ENCODE measurements at places on chromosomes 2 and 18.

GRCh38 chr2:28477645-28478044, 18.2 kb upstream of the PLB1 start:
- no peaks in the 10 kb centered on the region for H3K36me3 ChIP-seq
- H3K4me1 ChIP-seq: no peaks in the 10 kb centered on the region
- no peak overlapping the region for H3K27ac ChIP-seq

- no peak overlapping the region for H3K4me3 ChIP-seq
- no peaks in the 10 kb centered on the region for H3K4me1 ChIP-seq
- no peaks in the 10 kb centered on the region for H3K27me3 ChIP-seq
- DNase-seq: no peak
- no peak overlapping the region for H3K27ac ChIP-seq
- H3K36me3 ChIP-seq: no peaks in the 10 kb centered on the region
Observed at GRCh38 chr2:52311862-52312261, 1279.9 kb upstream of the NRXN1 start.

DNA sequence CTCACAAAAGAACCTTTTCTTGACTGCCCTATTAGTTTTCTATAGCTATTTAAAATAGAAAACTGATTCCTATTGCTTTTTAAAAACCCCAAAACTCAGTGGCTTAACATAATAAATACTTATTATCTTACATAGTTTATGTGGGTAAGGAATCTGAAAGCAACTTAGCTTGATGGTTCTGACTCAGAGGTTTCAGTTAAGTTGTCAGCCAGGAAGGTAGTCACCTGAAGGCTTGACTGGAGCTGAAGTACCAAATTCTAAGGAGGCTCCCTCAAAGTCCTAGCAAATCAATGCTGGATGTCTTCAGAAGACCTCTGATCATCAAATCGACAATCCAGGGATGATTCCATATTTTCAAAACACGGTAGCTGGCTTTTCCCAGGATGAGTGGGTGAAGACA, 546.6 kb upstream of the CDH2 start:
- H3K4me3 ChIP-seq: no peak overlapping the region
- H3K27ac ChIP-seq: no peak overlapping the region
- DNase-seq: no peak
- H3K27me3 ChIP-seq: no peaks in the 10 kb centered on the region
- no peaks in the 10 kb centered on the region for H3K36me3 ChIP-seq
- H3K4me1 ChIP-seq: no peaks in the 10 kb centered on the region

DNA sequence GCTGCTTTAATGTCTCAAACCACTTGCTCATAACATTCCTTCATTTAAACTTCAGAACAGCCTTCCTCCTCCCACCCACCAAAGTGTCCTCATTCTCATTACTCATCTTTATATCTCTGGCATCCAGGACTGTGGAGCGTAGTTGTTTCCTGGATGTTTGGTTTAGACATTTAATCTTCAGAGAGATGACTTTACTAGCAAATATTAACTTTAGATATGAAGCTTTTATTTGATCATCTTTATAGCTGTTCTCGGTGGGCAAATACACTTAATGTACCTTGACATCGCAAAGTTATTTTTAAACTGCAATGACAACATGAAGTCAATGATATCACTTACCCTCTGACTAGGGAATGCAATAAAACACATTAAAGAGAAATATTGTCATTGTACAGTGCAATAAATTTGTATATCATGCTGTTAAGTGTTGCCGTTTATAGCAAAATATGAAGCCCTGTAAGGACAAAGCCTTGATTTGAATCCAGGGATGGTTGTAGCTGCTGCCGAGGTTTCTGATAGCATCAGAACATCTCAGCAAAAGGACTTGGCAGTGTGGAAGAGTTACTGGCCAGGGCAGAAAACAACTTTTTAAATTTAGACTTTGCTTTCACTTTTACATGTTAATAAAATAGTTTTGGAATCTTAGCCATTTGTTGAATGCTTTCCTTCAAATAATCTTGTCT, 4.6 kb upstream of the LAMA3 start:
- no peak for DNase-seq
- no peak overlapping the region for H3K27ac ChIP-seq
- H3K4me1 ChIP-seq: peaks cover 7% of the 10 kb centered on the region
- peaks cover 84% of the 10 kb centered on the region for H3K27me3 ChIP-seq
- no peaks in the 10 kb centered on the region for H3K36me3 ChIP-seq
- H3K4me3 ChIP-seq: no peak overlapping the region

DNA sequence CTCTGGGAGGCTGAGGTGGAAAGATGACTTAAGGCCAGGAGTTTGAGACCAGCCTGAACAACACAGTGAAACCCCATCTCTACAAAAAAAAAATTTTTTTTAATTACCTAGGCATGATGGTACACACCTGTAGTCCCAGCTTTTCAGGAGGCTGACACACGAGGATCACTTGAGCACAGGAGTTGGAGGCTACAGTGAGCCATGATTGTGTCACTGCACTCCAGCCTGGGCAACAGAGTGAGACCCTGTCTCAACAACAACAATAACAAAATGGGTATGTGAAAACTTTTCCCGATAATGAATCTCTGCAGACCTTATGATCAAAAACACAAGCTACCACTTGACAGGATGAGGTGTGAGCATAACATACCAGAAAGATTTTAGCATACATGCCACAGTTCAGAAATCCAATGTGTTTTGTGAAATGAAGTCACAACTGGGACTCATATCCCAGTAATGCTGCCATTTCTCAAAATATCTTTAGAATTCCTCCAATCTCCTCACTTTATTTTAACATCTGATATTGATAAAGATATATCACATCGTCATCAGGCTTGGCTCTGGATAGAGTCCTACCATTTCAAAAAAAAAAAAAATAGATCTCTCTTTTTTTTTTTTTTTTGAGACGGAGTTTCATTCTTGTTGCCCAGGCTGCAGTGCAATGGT, 74.0 kb upstream of the PELI1 start:
- no peak overlapping the region for H3K4me3 ChIP-seq
- no peaks in the 10 kb centered on the region for H3K27me3 ChIP-seq
- DNase-seq: no peak
- H3K4me1 ChIP-seq: peaks cover 45% of the 10 kb centered on the region
- peaks cover 2% of the 10 kb centered on the region for H3K36me3 ChIP-seq

DNA sequence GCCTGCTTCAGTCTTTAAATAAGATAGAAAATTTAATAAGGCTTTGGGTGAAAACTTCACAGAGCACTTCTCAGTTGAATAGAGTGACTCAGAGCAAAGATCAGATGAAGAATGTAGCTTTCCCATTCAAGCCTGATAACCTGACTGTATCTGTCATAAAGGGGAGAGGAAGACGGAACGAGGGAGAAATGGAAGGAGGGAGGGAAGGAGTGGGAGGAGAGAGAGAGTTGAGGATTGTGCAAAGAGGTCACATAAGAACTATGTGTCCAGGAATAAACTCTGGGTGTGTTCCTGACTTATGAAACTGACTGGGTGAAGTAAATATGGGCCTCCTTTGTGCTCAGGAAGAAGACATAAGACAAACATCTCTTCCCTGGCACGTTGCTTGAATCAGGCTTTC, 385.5 kb downstream of the LPIN1 start:
- DNase-seq: no peak
- H3K4me1 ChIP-seq: no peaks in the 10 kb centered on the region
- H3K36me3 ChIP-seq: peaks cover 4% of the 10 kb centered on the region
- no peak overlapping the region for H3K4me3 ChIP-seq
- no peak overlapping the region for H3K27ac ChIP-seq

DNA sequence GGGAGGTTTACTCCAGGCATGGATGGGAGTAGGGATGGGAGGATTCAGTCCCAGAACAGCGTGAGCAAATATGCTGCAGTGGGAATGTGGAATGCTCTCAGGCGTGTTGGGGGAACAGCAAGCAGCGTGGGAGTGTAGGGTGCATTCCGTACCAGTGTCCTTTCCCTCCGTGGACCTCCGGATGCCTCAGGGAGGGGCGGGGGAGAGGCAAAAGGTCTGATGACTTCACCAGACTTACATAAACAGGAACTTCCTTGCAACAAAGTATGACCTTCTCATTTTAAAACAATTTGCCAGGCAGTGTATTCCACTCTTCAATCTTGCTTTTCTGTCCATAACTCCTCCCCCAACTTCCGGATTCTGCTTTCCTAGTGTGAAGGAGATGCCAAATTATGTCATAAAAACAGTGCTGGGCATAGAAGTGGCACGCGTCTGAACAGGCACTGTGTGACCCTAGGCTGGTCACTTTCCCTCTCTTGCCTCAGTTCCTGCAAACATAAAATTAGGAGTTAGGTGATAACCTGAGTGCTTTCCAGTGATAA, 36.9 kb downstream of the RPL37A start:
- H3K27me3 ChIP-seq: no peaks in the 10 kb centered on the region
- no peak overlapping the region for H3K27ac ChIP-seq
- no peak overlapping the region for H3K4me3 ChIP-seq

DNA sequence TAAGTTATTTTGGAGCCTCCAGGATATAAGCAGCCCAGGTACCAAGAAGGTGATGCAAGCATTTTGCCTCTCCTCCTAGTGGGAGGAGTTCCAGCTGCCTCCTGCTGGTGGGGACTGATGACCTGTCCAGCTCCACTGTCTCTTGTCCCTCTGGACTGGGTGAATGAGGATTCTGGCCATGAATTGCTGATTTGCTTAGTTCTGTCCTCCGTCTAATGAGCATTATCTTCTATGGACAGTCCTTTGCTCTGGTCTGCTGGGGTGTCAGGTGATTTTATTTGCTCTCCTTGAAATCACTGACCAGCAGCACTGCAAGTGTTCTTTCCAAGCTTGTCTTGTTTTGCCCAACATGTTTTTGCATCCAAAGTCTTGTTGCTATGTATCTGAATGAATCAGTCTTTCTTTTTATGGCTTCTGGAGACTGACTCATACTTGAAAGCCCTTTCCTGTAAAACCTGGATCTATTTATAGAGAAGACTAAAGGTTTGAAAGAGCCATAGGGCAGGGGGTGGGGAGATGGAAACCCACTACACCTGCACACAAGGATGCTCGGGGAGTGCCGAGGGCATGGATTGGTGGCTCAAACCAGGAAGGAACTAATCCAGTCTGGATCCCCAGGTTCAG, 40.5 kb upstream of the EFHD1 start:
- no peak overlapping the region for H3K27ac ChIP-seq
- no peaks in the 10 kb centered on the region for H3K27me3 ChIP-seq
- no peak overlapping the region for H3K4me3 ChIP-seq
- no peak for DNase-seq
- H3K4me1 ChIP-seq: peaks cover 5% of the 10 kb centered on the region

- H3K36me3 ChIP-seq: no peaks in the 10 kb centered on the region
- no peak overlapping the region for H3K27ac ChIP-seq
- H3K4me1 ChIP-seq: no peaks in the 10 kb centered on the region
- no peak overlapping the region for H3K4me3 ChIP-seq
Observed at GRCh38 chr2:178767094-178768060, 39.8 kb downstream of the TTN start.

DNA sequence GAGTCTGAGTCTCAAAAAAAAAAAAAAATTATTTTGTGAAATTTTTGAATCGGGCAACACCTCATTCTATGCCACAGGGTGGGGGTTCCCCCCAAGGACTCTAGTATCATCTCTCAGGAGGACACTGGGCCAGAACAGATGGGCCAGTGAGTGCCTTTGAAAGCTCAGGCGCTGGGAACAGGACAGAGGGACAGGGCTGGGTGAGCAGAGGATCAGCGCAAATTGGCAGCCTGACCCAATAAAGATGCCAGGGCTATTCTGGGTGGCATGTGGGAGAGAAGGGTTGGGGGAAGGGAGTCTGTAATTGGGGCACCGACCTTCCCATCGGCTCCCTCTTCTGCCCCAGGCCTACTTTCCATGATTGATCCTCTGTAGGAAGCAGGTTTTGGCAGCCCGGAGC, 44.0 kb downstream of the KIF3C start:
- H3K4me3 ChIP-seq: no peak overlapping the region
- DNase-seq: no peak

DNA sequence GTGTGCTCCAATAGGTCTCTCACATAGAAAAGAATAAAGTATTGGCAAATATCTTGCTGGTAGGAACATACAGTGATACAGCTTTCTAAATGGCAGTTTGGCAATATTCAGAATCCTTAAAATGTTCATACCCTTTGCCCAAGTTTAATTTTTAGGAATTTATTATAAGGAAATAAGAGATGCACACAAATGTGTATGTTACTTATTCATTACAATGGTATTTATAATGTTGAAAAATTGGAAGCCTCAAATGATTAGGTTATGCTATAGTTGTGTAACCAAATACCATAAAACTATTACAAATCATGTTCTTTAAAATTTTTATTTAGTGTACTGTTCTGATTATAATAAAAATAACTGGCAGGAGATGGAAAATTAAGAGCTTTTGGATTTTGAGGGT, 196.8 kb downstream of the MCFD2 start:
- peaks cover 13% of the 10 kb centered on the region for H3K36me3 ChIP-seq
- no peak overlapping the region for H3K27ac ChIP-seq
- no peak overlapping the region for H3K4me3 ChIP-seq

GRCh38 chr2:112317303-112318158, 42.1 kb downstream of the ZC3H6 start:
- no peak overlapping the region for H3K4me3 ChIP-seq
- H3K27ac ChIP-seq: no peak overlapping the region
- DNase-seq: no peak
- H3K36me3 ChIP-seq: peaks cover 4% of the 10 kb centered on the region

- peaks cover 6% of the 10 kb centered on the region for H3K27me3 ChIP-seq
- H3K27ac ChIP-seq: no peak overlapping the region
- DNase-seq: no peak
- H3K36me3 ChIP-seq: no peaks in the 10 kb centered on the region
- peaks cover 7% of the 10 kb centered on the region for H3K4me1 ChIP-seq
Observed at GRCh38 chr18:63997041-63997440, 27.2 kb downstream of the SERPINB8 start.

GRCh38 chr2:176763851-176764404, 448.7 kb upstream of the HNRNPA3 start:
- H3K27me3 ChIP-seq: peaks cover 17% of the 10 kb centered on the region
- no peak overlapping the region for H3K4me3 ChIP-seq
- H3K36me3 ChIP-seq: no peaks in the 10 kb centered on the region
- no peak overlapping the region for H3K27ac ChIP-seq
- DNase-seq: no peak

- H3K27ac ChIP-seq: no peak overlapping the region
- H3K4me3 ChIP-seq: no peak overlapping the region
- no peaks in the 10 kb centered on the region for H3K27me3 ChIP-seq
- H3K4me1 ChIP-seq: no peaks in the 10 kb centered on the region
- peaks cover 50% of the 10 kb centered on the region for H3K36me3 ChIP-seq
- DNase-seq: no peak
Observed at GRCh38 chr2:39736640-39737039, 42.4 kb downstream of the THUMPD2 start.

GRCh38 chr2:62505109-62505749, 766 bp downstream of the TMEM17 start:
- H3K36me3 ChIP-seq: no peaks in the 10 kb centered on the region
- no peak for DNase-seq
- no peak overlapping the region for H3K27ac ChIP-seq
- peaks cover 7% of the 10 kb centered on the region for H3K4me1 ChIP-seq
- H3K27me3 ChIP-seq: peaks cover 34% of the 10 kb centered on the region

- H3K4me1 ChIP-seq: no peaks in the 10 kb centered on the region
- no peak overlapping the region for H3K4me3 ChIP-seq
- DNase-seq: no peak
- H3K27ac ChIP-seq: no peak overlapping the region
Observed at GRCh38 chr2:72576459-72576858, 249.4 kb downstream of the EXOC6B start.

- no peak overlapping the region for H3K27ac ChIP-seq
- no peak for DNase-seq
- no peaks in the 10 kb centered on the region for H3K4me1 ChIP-seq
- no peak overlapping the region for H3K4me3 ChIP-seq
- H3K36me3 ChIP-seq: no peaks in the 10 kb centered on the region
- no peaks in the 10 kb centered on the region for H3K27me3 ChIP-seq
Observed at GRCh38 chr18:77749089-77749488, 499.4 kb downstream of the GALR1 start.

GRCh38 chr2:202687276-202687675, 52.5 kb downstream of the FAM117B start:
- H3K36me3 ChIP-seq: peaks cover 4% of the 10 kb centered on the region
- H3K4me3 ChIP-seq: no peak overlapping the region
- no peak overlapping the region for H3K27ac ChIP-seq
- DNase-seq: no peak
- H3K4me1 ChIP-seq: peaks cover 16% of the 10 kb centered on the region
